ENCODE measurements at places on chromosomes 13 and 19. TPM values are rescaled to one million over a fixed set of nuclear protein-coding genes. Genes with fewer than 3 reads are reported as not detected.
A peak's percentile ranks its signal among the peaks of the same experiment; 100 is the strongest.

GRCh38 chr13:45967589-45967988 lies 85.0 kb downstream of the ZC3H13 start:
- no peak for DNase-seq

- no peak for DNase-seq
These were observed 20.3 kb upstream of the BCL3 start for GRCh38 chr19:44728178-44728577.

DNA sequence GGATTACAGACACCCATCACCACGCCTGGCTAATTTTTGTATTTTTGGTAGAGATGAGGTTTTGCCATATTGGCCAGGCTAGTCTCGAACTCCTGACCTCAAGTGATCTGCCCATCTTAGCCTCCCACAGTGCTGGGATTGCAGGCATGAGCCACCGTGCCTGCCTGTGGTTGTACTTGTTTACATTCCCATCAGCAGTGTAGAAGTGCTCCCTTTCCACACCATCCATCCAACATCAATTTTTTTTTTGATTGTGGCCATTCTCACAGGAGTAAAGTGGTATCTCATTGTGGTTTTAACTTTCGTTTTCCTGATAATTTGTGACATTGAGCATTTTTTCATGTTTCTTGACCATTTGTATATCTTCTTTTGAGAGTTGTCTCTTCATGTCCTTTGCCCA lies 1019.4 kb upstream of the SLC10A2 start:
- DNase-seq, result no peak

- no peak for DNase-seq
These were observed 573 bp upstream of the ERCC5 start for GRCh38 chr13:102845289-102845629.

DNA sequence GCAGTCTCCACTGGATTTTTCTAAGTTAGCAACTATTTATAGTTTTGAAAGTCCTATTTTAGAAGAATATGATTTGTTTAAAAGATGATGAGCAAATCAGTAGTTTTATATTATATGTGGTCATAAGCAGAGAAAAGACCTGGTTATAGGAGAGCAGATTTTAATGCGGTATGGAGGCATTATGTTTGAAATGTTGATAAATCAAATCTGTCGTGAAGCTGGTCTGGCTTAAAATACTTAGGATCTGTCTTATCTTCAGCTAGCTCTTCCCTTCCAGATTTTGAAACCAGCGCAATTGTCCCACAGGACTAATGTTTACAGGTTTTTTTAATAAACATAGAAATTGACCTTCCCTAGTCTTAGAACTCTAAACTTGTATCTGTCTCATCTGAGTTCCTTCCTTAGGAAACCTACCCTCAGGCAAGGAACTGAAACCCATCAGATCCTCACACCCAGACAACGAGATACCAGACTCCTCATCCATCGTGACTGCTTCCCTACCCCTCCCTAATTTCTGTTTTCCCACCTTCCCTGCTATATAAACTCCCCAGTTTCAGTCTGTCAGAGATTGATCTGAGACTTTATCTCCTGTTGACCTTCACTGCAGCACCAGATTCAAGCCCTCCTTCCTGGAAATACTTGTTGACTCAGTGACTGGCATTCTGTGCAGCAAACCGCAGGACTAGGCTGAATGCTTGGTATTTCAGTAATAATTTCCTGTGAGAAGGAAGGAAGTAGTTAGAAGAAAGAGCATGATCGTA lies 37.8 kb upstream of the CXCL17 start:
- no peak for DNase-seq

GRCh38 chr13:84129966-84130365 lies 247.7 kb upstream of the SLITRK1 start:
- no peak for DNase-seq

The XAB2 gene
- 29.7 TPM for total RNA-seq

GRCh38 chr19:32767951-32768679 lies 48.5 kb downstream of the TDRD12 start:
- DNase-seq, result no peak

The SMIM24 gene
- not detected for total RNA-seq

The ZNF14 gene
- 5.5 TPM for total RNA-seq

The ZNF100 gene
- 1.7 TPM for total RNA-seq

The NFIX gene
- 1.2 TPM for total RNA-seq

DNA sequence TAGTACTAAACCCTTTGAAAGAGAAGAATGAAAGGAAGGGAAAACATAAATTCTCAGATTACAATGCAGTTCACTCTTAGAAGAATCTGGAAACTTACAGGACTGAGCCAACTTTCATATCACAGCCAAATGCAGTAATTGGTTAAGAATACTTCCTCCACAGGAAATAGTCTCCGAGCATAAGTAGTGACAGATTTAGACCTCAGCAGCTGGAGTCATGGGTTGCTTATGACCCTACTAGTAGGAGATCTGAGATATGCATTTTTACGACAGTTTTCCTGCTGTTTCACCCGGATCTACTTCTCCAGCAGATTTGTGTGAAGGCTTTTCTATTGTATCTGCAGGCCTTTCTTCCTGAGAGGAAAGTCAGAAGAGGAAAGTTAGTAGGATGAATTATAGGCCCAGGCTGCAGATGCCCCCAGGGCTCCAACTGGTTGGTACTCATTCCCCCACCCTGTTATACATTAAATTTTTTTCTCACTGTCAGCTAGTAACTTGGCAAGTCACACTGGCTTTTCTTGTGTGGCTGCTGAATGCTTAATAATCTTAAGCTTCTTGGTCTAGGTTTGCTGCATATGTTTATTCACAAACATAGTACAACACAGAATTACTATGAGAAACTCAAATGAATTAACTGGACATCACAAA lies 1241.5 kb upstream of the MIR17HG start:
- DNase-seq, result no peak

DNA sequence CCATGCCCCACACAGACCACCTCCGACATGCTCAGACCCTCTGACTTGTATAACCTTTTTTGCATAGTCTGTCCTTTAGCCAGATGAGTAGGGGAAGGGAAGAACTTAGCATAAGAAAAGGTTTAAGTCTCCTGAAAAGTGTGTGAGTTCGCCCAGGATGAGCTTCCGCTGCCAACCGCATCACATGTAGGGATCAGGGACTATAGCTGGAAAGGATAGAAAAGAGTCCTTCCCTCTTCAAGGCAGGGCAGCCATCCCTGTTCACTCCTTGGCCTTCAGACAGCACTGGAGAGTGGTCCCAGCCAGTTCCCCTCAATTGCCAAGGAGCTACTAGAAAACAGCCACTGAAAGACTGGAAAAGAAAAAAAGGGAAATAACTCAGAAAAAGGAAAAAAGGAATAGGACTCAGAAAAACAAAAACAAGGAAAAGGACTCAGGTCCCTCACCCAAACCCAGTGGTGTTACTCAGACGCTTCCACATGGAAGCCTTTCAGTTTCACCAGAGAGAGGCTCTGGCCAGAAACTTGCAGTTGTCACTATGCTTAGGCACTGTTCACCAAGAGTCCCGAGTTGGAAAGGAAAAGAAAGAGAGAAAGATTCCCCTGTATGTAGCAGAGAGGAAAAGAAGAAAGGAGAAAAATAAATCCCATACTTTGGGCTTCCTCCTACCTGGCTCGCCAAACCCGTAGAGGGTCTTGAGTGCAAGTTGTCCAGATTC lies 5.6 kb upstream of the TM9SF2 start:
- DNase-seq, result no peak

The SLC44A2 gene
- total RNA-seq, result 13.1 TPM

The RNF17 gene
- total RNA-seq, result not detected

- DNase-seq, result no peak
These were observed 10.1 kb downstream of the URI1 start for GRCh38 chr19:29952177-29952576.

The SSC5D gene
- total RNA-seq, result 0.14 TPM

DNA sequence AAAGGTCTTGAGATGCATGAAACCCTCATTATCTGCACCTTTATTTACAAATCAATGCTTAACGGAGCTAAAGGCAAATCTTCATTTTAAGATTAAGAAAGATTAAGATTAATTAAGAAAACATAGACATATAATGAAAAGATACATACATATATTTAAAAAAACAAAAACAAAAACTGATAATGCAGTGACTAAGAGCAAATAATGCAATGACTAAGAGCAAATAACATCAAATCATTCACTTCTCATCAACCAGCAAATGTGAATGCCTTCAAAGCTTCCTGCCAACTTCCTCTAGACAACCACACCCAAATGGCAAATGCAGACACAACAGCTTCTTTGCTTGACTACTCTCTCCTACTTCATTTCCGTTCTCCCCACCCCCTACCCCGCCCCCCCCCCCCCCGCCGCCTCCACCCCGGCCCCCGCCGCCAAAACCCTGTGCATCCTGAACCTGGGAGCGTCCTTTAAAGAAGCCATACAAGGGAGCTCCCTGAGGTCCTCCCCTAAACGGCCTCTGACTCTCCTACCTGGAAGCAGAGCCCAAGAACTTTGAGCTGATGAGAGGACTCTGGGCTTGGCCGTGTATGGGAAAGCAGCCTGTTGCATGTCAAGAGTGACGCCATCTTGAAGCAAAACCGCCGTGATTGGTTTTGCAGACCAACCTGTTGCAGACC lies 24.5 kb downstream of the TEX101 start:
- DNase-seq, result no peak

DNA sequence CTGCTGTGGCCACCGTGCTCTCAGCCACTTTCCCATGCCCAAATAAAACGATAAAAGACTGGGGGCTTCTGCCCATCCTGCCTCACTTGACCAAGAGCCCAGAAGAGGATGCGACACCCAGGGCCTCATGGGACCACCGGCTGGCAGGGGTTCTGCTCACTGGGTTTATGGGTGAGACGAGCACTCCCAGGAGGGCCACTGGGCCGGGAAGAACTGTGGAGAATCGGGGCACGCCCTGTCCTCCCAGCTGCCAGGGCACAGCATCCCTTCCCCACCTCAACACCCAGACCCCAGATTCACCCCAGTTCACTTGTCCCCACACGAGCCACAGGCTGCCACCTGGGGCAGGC lies 4.7 kb upstream of the F10 start:
- DNase-seq, result no peak

DNA sequence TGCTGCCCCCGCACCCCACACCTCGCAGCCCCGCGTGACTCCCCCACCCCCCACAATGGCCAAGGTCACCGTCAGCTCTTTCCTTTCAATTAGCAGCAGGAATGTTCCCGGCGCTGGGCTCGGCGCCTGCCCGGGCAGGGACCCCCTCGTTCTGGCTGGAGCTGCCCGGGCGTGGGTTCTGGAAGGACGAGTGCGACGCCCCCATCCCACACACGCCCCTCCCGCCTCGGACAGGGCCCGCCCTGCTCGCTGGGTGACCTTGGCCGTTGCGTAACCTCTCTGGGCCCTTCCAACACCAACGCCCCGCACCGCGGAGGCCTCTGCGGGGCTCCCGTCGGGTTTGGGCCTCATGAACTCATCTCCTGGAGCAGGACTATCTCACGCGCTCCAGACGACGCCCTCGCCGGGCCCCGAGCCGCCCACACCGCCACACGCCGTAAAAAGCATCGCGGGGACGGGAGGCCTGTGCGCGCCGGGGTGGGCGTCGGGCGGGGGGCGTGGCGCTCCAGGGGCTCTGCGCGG lies 10.3 kb downstream of the PALM start:
- no peak for DNase-seq

GRCh38 chr19:2353159-2353886 lies 6.7 kb upstream of the TMPRSS9 start:
- no peak for DNase-seq

DNA sequence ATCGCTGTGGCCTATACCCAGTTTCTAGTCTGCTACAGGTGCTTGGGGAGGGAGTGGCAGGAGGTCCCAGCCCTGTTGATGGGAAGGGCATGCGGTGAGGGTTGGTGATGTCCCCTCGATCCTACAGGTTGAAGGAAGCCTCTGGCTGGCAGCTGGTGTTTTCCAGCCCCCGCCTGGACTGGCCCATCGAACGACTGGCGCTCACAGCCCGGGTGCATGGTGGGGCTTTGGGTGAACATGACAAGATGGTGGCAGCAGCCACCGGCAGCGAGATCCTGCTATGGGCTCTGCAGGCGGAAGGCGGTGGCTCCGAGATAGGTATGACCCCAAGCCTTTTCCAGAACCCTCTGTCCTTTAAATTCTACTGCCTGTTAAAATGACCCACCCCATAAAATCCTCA lies 3.9 kb downstream of the SHKBP1 start:
- DNase-seq, result no peak

DNA sequence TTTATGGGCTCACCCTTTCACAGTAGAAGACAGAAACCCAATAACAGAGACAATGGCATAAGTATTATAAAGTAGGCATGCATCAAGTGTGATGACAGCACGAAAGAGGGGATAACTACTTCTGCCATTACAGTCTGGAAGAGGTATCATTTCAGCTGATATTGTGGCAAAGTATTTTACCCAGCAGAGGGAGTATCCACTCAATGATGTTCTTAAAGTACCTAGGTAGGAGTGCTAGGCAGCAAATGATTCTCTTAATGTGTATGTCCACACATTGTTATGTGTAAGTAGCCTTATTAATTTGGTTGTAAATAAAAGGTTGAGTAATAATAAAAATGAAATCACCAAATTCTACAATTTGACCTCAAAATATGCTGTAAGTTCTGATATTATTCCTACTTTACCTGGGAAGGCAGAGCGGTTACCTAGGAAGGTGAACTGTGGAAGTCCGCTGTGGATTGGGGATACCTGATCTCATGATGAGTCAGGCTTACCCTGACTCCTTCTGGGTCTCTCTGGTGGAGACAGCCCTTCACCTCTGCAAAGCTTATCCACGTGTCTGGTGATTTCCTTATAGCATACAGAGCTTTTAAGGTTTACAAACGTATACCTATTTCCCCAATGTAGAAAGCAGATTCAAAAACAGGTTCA lies 4.1 kb upstream of the UBAC2 start:
- no peak for DNase-seq

GRCh38 chr13:26482451-26483197 lies 74.9 kb upstream of the WASF3 start:
- DNase-seq, result peak; percentile 41

DNA sequence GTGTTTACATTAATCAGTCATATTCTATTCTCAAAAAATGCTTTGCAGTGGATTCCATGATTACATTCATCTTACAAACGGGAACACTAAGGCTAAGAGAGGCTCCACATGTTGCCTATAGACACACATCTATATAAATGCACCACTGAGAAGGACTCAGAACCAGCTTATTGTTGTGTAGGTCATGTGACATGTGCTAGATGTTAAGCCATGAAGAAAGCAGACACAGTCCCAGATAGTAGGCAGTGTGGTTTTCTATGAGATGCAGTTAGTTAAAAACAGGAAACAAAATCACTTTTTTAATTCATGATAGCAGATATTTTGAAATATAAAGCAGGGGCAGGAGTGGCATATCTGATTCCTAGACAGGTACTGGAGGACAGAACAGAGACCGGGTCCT lies 10.7 kb downstream of the SIGLEC6 start:
- no peak for DNase-seq

The SIGLEC8 gene
- total RNA-seq, result not detected

GRCh38 chr13:27599845-27600553 lies 20.3 kb downstream of the LNX2 start:
- peak; percentile 52 for DNase-seq
